ENCODE measurements at places on chromosomes 2 and 18.

- DNase-seq: no peak
Measured at GRCh38 chr2:145741636-145742035, 1221.7 kb upstream of the ZEB2 start.

- DNase-seq: no peak
Measured at GRCh38 chr2:88355486-88355885, 97.0 kb downstream of the FOXI3 start.

DNA sequence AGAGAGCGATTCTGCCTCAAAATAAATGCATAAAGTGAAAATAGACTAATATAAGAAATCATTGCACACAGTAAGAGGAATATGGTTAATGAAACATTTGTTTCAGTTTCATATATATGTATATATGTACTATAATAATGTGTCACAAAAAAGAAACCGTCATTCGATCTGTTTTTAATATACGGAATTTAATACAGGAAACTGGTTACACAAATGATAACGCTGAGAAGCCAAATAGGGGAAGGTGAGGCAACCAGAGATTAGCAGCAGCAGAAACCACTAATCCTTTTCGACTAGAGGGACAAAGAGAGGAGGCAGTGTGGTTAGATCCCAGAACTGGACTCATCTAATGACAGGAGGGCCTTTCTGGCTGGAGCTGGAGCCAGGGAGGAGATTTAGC lies 64.2 kb upstream of the GREB1L start:
- no peak for DNase-seq

DNA sequence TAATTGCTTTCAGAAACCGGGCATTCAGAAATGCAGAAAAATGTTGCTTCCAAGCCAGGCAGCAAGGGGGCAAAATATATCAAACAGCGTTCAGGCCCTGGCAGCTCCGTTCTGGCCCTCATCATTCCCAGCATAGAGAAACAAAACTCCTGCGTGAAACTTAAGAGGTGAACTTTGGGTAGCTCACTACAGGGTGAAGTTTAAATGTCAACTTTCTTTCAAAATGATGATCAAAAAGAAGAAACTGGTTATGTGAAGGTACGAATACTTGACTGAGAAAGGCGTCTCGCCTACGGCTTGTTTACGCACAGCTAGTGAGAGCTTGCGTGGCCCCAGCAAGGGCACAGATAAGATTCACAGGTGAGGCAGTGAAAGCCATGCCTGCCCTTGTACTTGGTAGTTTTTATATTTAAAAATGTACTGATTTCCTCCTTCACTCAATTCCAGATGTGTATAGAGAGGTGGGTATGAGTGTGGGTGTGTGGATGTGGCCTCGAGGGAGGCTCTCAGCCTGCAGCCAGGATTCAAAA lies 127.5 kb downstream of the NFATC1 start:
- peak; percentile 89 for DNase-seq

- DNase-seq: no peak
Measured at GRCh38 chr18:78768656-78769501, 210.7 kb upstream of the SALL3 start.

DNA sequence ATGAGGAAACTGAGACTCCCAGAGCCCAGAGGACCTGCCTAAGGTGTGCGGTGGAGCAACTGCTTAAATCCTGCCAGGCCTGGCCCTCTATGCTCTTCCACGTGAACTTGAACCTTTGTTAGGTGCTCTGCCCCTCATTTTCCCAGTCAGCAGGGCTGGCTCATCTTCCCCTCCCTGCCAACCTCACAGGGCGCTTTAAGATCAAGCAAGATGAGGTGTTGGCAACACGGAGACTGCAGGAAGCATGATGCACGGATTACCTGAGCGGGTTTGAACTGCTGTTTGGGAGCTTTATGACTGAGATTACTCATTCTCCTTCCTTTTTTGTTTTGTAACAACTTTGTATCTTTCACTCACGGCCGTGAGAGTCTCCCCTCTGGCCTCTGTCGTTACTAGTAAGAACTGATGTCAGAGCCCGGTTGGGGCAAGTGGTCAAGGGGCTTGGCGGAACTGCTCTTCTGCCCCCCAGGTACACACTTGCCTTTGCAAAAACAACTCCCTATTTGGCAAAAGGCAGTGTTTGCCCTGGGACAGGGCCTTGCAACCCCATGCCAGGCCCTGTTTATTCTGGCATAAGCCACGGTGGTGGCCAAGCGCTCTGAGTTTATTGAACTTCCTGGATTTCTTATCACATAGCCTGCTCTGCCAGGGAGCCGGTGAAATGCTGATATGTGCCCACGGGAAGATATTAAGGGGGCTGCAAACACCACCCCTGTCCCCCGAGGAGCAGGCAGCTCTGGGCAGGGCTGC lies 127.8 kb downstream of the INHBB start:
- no peak for DNase-seq

DNA sequence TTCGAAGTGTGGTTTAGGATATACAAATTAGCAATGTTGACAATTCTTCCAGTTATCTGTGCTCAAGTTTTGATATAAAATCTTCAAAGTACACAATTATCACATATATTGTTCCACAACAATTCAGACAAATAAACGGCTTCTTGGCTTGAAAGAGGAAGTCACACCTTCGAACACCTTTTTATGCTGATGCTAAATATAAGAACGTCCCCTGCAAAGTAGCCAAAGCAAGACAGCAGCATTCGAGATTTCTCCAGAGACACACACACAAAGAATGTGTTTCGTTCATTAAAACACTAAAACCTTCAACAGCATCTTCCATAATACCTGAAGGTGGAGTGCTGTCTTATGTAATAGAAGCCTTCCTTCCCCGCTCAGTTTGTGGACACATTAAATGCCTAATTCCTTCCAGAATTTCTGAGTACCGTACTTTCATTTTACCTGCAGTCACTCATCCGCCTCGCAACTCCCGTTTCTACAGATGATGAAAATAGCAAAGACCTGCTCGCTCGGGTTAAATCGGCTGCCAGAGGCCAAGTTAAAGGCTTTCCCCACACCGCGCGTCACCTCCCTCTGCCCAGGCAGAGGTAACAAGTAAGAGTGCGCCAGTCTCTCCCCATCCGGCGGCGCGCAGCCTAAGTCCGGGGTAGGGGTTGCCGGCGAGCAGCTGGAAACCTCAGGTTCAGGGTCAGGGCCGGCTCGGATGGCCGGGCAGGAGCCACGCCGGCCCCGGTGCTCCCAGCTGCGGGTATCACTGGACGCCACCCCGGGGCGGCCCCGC lies 847 bp downstream of the SERPINE2 start:
- DNase-seq: peak; percentile 62

GRCh38 chr2:235235977-235236767 lies 257.7 kb upstream of the AGAP1 start:
- no peak for DNase-seq

GRCh38 chr2:75607988-75608683 lies 38.4 kb upstream of the MRPL19 start:
- no peak for DNase-seq

All from stimulated activated naive CD4-positive, alpha-beta T cell (primary cell).